Testis (tissue), 5 donors: ENCODE measurements at places on chromosomes 5 and 9. TPM values are rescaled to one million over a fixed set of nuclear protein-coding genes. Genes with fewer than 3 reads are reported as not detected.

- H3K4me3 ChIP-seq, result peak overlapping the region; percentile 97
- peak; percentile 58 for DNase-seq
- H3K36me3 ChIP-seq, result no peaks in the 10 kb centered on the region
- no peaks in the 10 kb centered on the region for H3K27me3 ChIP-seq
- peak overlapping the region; percentile 99 for H3K27ac ChIP-seq
Observed at GRCh38 chr9:19231126-19231903, 822 bp downstream of the DENND4C start.

GRCh38 chr5:97125125-97125683 is 17.2 kb downstream of the LIX1 start:
- no peak for DNase-seq
- no peak overlapping the region for H3K27ac ChIP-seq
- no peak overlapping the region for H3K4me3 ChIP-seq
- no peaks in the 10 kb centered on the region for H3K4me1 ChIP-seq
- H3K36me3 ChIP-seq, result no peaks in the 10 kb centered on the region

DNA sequence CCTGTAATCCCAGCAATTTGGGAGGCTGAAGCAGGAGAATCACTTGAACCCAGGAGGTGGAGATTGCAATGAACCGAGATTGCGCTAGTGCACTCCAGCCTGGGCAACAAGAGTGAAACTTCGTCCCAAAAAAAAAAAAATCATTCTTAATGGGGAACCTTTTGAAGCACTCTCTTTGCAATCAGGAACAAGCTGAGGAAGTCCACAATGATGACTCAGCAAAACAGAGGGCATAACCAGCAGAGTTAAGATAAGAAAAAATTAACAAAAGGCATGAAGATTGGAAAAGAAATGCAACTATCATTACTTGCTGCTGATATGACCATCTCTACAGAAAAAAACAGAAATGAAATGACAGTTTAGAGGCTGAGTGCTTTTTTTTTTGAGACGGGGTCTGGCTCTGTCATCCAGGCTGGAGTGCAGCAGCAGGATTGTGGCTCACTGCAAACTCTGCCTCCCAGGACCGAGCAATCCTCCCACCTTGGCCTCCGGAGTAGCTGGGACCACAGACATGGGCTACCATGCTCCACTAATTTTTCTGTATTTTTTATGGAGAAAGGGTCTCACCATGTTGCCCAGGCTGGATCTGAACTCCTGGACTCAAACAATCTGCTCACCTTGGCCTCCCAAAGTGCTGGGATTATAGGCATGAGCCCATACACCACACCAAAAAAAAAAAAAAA is 88.0 kb downstream of the FNBP1 start:
- H3K36me3 ChIP-seq, result no peaks in the 10 kb centered on the region
- DNase-seq, result peak; percentile 43
- no peak overlapping the region for H3K4me3 ChIP-seq
- H3K27me3 ChIP-seq, result no peaks in the 10 kb centered on the region
- peak overlapping the region; percentile 26 for H3K27ac ChIP-seq

Gene DMXL1
- total RNA-seq, result 93.3 TPM

DNA sequence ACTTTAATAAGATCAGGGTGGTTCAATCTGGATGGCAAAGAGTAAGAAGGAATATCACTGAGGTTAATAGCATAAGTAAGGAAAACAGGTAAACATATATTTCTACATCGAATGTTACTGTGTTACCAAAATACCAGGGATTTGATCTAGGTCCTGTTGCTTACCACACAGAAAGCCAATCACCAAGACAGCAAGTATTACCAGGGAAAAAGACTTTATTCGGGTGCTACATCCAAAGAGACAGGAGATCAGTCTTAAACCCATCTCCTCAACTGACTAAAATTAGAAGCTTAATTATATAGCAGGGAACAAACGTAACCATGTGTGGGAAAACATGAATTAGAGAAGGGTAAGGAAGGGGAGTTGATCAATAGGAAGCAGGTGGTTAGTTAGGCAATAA is 500.1 kb downstream of the EFNA5 start:
- no peaks in the 10 kb centered on the region for H3K4me1 ChIP-seq
- H3K36me3 ChIP-seq, result no peaks in the 10 kb centered on the region
- no peak overlapping the region for H3K4me3 ChIP-seq
- H3K27ac ChIP-seq, result no peak overlapping the region
- H3K27me3 ChIP-seq, result no peaks in the 10 kb centered on the region

- H3K4me3 ChIP-seq, result peak overlapping the region; percentile 46
- H3K36me3 ChIP-seq, result no peaks in the 10 kb centered on the region
- DNase-seq, result no peak
- H3K27ac ChIP-seq, result no peak overlapping the region
Observed at GRCh38 chr5:139709582-139710318, 61.6 kb downstream of the CXXC5 start.

DNA sequence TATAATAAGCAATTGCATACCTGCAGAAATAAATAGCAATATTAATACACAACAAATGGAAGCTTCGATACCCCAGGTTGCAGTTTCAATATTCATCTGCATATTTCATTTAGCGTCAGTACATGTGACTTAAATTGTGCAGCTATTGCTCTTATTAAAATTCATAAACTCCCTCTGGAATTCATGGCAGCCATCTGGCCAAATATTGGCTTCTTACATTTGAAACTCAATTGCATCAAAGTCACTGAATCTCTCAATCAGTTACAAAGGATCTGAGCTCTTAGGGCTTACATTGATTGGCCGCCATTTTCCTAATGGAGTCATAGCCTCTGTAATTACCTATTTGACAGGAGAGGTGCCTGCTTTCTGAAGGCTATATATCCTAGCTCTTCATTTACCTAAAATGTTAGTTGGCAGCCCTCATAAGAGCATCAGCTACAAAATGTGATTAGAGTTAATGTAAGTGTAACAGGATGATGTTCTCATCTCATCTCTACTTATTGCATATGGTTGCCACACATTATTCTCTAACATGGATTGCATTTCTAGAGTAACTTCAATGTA is 453.5 kb downstream of the CAAP1 start:
- H3K4me1 ChIP-seq, result peaks cover 5% of the 10 kb centered on the region
- DNase-seq, result no peak
- no peak overlapping the region for H3K27ac ChIP-seq

GRCh38 chr5:173707392-173707791 is 90.9 kb upstream of the BOD1 start:
- H3K27ac ChIP-seq, result no peak overlapping the region
- peak; percentile 25 for DNase-seq
- H3K27me3 ChIP-seq, result no peaks in the 10 kb centered on the region
- H3K4me3 ChIP-seq, result no peak overlapping the region

Gene PTGR1
- 20.9 TPM for total RNA-seq

DNA sequence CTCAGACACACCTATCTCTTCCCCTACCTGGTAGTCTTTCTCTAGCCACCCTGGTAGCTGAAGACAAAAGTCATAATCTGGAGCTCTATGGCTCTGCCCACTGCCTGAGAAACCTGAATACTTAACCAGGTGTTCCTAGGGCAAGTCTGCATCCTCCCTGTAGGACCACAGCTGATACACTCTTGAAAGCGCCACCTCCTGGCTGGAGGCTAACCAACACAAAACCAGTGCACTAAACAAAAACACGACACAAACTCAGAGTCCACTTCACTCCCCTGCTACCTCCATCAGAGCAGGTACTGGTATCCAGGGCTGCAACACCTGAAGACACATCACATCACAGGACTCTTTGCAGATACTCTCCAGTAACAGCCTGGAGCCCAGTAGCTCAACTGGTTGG is 84.6 kb upstream of the ANXA1 start:
- H3K4me1 ChIP-seq, result no peaks in the 10 kb centered on the region
- DNase-seq, result no peak
- H3K36me3 ChIP-seq, result no peaks in the 10 kb centered on the region
- no peak overlapping the region for H3K4me3 ChIP-seq
- no peak overlapping the region for H3K27ac ChIP-seq

DNA sequence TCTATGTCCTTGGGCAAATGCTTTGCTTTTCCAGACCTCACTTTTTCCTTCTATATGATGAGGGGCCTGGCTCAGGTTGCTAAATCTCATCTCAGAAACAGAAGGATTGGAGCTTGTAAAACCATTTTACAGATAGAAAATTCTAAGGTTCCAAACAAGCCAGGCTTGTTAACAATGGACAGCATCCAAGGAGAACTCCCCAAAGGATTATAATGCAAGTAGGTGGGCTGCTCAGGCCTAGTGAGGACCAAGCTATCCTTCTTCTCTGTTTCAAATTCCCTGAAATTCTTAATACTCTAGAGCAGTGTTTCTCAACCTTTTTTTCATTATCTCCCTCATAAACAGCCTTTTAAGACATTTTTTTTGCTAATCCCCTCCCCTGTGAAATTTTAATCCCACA is 269.8 kb downstream of the TMEM38B start:
- no peaks in the 10 kb centered on the region for H3K36me3 ChIP-seq
- H3K27ac ChIP-seq, result no peak overlapping the region
- DNase-seq, result no peak
- no peaks in the 10 kb centered on the region for H3K4me1 ChIP-seq

GRCh38 chr5:3602785-3603502 is 7.3 kb downstream of the IRX1 start:
- no peak overlapping the region for H3K27ac ChIP-seq
- no peak overlapping the region for H3K4me3 ChIP-seq
- peaks cover 5% of the 10 kb centered on the region for H3K4me1 ChIP-seq

DNA sequence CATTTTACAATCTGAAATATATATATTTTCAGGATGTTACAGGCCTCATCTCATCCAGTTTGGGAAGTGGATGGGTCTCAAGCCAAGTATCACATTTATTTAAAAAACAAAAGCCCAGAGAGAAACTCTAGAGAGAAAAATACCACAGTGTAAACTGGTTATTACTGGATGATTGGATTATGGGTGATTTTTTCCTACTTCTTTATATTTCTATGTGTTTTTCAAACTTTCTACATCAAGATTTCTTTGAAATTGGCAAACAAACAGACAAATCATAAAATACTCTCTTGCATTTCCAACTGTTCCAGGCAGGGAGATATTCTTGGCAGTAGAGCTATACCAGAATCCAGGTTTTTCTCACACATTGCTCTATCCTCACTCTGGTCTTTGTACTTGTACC is 116.0 kb upstream of the SMIM23 start:
- no peaks in the 10 kb centered on the region for H3K36me3 ChIP-seq
- H3K4me1 ChIP-seq, result no peaks in the 10 kb centered on the region

Gene PCDHGA12
- total RNA-seq, result 10.3 TPM

Gene ARL10
- total RNA-seq, result 8.9 TPM

Gene SLCO6A1
- 20.4 TPM for total RNA-seq

DNA sequence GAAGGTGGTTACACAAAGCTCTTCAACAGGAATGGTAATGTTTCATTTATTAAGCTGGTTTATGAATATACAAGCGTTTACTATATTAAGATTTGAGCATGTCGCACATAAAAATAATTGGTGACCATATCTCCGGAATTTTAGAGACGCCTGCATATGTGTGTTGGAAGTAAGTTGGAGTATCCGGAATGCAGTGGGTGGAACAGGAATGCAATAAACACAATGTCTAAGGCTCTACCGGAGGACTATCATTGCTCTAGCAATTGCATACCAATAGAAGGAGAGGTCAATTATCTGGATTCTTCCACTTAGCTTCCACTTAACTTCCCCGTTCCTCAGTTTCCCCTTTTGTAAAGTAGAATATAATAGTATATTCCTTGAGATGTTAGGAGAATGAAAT is 1.1 kb upstream of the CEP78 start:
- H3K4me1 ChIP-seq, result peaks cover 4% of the 10 kb centered on the region
- peak overlapping the region; percentile 71 for H3K4me3 ChIP-seq
- no peaks in the 10 kb centered on the region for H3K27me3 ChIP-seq
- no peaks in the 10 kb centered on the region for H3K36me3 ChIP-seq
- no peak for DNase-seq

DNA sequence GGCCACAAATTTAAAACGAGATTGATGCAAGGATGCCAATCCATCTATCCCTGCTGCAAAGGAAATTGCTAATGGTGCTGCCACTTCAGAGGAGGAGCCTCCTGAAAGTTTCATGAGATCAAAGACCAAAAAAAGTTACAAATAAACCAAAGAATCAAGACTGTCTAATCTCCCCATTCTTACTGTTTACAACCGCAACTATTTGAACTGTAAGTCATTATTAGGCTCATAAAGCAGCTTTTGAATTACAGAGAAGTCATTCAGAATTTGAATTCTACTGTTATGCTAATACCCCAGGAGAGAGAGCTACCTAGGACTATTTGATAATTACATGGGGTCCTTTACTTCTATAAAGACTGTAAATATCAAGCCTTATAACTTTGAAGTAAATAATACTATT is 1613.6 kb upstream of the WWC1 start:
- DNase-seq, result no peak
- no peaks in the 10 kb centered on the region for H3K36me3 ChIP-seq
- H3K27ac ChIP-seq, result no peak overlapping the region
- H3K4me1 ChIP-seq, result no peaks in the 10 kb centered on the region

GRCh38 chr9:130275156-130275555 is 9.6 kb downstream of the HMCN2 start:
- H3K36me3 ChIP-seq, result no peaks in the 10 kb centered on the region
- no peaks in the 10 kb centered on the region for H3K27me3 ChIP-seq
- H3K27ac ChIP-seq, result no peak overlapping the region
- no peak overlapping the region for H3K4me3 ChIP-seq

Gene LIX1
- total RNA-seq, result not detected

- H3K27ac ChIP-seq, result no peak overlapping the region
- no peak overlapping the region for H3K4me3 ChIP-seq
- H3K27me3 ChIP-seq, result no peaks in the 10 kb centered on the region
Observed at GRCh38 chr9:84567805-84568204, 101.7 kb upstream of the NTRK2 start.

Gene TLR4
- 3.7 TPM for total RNA-seq

Gene DMRT3
- 6.3 TPM for total RNA-seq

DNA sequence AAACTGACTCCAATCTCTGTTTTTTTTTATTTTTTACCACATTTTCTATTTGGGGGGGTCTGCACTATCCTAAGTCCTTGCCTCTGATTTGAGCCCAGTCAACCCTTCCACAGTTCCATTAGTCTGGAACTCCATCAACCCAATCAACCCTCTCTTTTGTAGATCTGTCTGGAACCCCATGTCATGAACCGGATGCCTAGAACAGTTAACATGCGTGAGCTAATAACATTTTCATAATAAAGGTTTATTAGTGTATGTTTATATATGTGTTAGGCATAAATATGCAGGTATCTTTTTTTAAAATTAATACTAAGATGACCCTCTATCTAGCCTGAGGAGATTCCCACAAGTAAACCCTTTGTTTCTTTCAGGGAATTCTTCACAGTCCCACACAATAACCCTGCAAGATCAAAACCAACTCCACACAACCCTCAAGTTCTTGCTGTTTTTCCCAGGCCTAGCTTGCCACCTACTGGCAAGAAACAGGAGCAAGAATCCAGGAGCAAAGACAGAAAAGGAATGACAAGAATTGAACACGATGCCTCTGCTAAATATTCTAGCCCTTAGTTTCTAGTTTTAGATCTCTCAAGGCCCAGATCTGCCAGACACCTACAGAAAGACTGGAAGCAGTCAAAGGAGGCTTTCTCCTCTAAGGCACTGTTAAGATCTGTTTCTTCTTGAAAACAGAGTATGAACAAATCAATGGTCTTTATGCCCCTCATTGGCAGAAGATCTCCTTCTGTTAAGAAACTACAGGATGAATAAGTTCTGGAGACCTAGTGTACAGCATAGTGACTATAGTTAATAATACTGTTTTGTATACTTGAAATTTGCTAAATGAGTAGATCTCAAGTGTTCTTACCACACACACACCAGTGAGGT is 100.4 kb downstream of the TRIM36 start:
- H3K36me3 ChIP-seq, result no peaks in the 10 kb centered on the region
- H3K27me3 ChIP-seq, result no peaks in the 10 kb centered on the region
- H3K4me1 ChIP-seq, result no peaks in the 10 kb centered on the region

GRCh38 chr5:143582869-143583268 is 179.4 kb upstream of the NR3C1 start:
- no peak overlapping the region for H3K27ac ChIP-seq
- H3K4me1 ChIP-seq, result no peaks in the 10 kb centered on the region
- DNase-seq, result no peak

Gene HMGCS1
- total RNA-seq, result 27.2 TPM

Gene C6
- 9.4 TPM for total RNA-seq
